ENCODE measurements at places on chromosomes 7 and 10.

DNA sequence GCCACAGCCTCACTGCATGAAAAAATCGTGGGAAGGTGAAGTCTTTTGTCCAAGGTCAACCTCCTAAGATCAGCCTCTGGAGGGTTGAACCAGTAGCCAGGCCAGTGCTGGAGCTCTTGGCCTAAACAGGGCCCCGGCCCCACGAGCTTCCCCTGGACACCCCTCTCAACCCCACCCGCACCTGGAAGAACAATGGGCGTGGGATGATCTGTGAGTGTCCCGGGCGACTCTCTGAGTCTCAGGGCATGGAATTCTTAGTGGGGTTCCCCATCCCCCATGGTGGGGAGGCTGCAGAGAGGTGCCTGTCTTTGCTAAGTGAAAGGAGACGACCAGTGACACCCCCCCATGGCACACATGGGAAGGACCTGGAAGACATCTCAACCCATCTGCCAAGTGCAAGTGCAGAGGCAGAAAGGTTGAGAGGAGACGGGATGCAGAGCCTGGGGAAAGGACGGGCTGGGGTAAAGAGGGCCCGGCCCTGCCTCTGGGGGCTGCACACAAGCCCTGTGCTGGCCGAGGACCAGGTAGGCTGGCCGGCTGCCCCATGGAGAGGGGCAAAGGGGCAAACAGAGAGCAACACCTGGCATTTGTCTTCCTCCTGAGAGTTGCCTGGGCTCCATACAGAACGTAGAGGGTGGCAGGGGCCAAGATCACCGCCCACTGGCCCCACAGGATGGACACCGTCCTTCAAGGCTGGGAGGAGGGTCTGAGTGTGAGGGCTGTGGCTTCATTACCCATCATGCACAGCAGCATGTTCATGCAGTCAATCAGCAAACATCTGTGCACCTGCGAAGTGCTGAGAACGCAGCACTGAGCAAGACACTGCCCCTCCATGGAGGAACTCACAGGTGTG lies 163.0 kb upstream of the PPP2R2D start:
- no peak for DNase-seq

- no peak for DNase-seq
Observed at GRCh38 chr7:461453-462172, 58.0 kb downstream of the PDGFA start.

DNA sequence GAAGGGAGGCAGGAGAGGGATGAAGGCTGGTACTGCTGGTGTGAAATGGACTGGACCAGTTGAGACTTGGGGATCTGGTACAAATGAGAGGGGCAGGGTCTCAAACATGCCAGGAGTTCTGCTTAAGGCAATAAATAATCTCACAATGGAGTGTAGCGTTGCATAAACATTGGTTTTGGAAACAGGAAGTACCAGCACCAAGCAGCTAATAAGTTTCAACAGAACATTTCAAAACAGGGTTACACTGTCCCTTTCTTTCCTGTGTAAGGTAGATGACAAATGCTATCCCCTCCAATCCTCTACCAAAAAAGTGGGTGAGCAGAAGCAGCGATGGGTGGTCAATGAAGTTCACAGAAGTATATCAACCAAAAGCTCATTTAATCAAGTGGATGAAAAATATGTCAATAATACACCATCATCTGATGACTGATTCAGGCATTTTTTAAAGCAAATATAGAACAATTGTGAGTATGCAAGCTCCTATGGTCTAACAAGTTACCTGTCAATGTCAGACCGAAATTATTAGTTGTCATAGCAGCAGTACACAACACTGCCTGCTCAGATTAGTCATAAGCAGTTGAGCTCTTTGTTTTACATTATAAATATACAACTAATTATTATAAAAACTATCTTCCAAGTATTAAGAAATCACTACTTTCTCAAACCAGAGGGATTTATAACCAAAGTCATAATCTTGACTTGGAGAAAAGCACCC lies 220.0 kb downstream of the FAM107B start:
- no peak for DNase-seq

DNA sequence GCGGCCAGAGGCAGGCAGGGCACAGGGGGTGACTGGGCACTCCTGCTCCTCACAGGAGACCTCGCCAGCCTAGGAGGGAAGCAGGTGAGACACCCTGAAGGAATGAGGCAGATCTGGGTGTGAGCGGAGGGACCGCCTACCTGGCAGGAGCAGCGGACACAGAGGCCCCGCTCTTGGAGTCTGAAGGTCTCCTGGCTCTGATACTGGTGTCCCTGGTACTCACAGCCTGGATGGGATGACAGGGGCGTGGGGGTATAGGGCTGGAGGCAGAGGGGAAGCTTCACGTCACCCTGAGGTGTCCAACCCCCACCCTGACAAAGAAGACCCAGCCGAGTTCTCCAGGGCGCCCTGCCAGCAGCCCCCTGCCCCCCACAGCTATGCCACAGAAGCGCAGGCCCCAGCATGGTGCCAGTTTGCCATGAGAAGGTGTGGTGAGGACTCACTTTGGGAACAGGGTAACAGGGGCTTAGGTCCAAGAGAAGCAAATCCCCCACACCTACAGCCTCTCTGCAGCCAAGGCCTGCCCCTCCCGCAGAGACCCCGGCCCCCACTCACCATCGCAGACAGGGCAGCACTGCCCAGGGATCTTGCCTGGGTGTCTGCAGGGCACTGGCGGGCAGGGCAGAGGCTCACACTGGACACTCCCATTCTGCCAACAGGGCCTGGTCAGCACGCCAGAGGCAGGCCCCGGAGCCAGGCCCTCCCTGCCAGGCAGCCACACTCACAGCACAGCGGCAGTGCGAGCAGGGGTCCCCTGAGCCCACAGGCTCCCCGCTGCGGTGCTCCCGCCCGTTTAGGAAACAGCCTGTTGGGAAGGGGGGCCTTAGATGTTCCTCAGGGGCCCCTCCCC lies 17.0 kb downstream of the KCP start:
- no peak for DNase-seq

- DNase-seq, result peak; percentile 68
Observed at GRCh38 chr10:93062514-93063143, 2.0 kb downstream of the CYP26C1 start.

GRCh38 chr7:93165447-93165846 lies 17.3 kb upstream of the SAMD9L start:
- no peak for DNase-seq

DNA sequence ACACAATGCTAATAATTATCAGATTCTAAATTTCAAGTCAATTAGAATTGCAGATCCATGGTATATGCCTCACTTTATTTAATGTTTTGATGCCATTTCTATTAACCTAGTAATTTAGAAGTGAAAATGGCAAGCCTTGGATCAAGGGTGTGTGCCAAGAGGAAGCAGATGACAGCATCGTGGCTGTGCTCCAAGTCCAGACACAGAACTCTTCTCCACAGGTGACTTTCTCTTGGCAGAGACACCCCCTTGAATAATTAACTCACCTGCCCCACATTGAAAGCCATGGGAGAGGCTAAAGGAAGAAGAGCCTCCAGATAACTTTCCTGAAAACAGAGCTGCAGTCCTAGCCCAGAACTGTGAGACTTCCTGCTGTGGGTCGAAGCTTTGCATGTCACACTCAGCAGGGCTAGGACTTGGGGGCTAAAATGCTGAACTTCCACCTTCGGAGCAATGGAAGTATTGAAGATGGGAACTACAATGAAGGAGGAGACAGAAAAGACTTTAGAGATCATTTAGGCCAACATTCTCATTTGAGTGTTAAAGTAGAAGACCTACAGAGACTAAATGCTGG lies 996 bp upstream of the C10orf90 start:
- DNase-seq, result no peak

DNA sequence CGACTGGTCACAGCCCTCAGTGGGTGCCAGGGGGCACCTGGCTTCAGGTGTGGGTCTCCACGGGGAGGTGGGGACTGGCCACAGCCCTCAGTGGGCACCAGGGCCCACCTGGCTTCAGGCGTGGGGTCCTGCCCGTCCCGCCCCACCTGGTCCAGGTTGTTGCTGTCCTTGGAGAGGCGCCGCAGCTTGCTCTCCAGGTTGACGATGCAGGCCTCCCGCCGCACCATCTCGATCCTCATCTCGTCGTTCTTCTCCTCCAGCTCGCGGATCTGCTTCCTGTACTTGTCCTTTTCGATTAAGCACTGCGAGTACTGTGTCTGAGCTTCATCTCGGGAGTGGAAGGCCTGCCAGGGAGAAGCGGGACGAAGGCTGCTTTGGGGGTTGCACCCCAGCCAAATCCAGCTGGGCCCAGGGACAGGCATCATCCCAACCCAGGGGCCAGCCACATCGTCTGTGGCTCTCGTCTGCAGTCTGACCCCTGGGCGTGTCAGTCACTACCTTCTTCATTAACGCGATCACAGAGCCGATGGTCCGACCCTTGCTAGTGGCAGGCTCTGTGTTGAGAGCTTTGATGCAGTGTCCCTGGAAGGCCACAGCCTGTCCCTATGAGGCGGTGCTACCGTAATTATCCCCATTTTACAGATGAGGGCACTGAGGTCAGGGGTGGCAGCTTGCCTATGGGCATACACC lies 92.9 kb upstream of the GNA12 start:
- peak; percentile 21 for DNase-seq

DNA sequence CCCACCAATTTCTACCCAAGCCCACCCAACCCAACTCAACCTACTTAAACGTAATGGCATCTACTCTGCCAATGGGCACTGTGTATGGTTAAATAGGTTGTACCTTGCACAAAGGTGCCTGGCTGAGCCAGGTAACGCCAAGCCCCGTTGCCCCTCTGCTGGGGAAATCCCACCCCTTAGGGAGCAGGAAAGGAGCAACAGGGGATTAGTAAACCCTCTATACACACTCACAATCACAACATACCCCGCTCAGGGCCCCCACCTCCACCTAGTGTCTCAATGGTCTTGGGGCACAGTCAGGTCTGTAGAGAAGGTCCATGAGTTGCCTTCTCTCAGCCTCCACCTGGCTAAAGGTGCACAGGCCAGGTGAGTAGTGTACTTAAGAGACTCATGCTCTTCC lies 74.3 kb upstream of the PCBD1 start:
- no peak for DNase-seq

- DNase-seq, result no peak
Observed at GRCh38 chr10:32189400-32190084, 133.3 kb upstream of the KIF5B start.

GRCh38 chr10:49052069-49052468 lies 63.3 kb downstream of the VSTM4 start:
- no peak for DNase-seq

DNA sequence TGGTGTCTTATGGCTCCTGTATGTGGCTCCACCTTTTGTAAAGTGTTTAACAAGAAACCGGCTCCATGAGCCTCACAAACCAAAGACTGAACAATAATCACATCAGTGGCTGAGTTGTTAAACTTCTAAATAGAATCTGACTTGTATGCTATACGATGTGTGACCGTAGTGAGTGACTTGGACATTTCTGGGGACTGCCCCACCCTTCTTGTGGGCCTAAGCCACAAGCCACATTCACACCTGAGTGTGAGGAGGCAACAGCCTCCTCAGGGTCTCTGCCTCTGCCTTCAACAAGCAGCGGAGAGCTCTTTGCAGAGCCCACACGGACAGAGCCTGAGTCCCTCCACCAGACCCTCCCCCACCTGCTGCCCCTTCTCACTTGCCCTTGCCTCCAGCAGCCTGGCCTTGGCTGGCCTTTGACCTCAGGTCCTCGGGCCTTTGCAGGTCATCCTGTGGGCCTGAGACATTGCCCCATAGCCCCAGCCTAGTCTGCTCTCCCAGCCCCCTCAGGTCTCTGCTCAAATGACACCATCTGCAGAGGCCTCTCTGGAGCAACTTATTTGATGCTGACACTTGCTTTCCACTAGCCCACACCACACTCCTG lies 156.8 kb upstream of the TNS3 start:
- DNase-seq, result no peak

- no peak for DNase-seq
Observed at GRCh38 chr10:126420567-126421300, 32.5 kb upstream of the ADAM12 start.

- DNase-seq, result no peak
Observed at GRCh38 chr10:96896884-96897589, 64.9 kb downstream of the LCOR start.

- no peak for DNase-seq
Observed at GRCh38 chr10:88901984-88902789, 22.1 kb downstream of the STAMBPL1 start.

GRCh38 chr10:43749940-43750552 lies 101.4 kb upstream of the ZNF32 start:
- DNase-seq, result no peak

- DNase-seq, result no peak
Observed at GRCh38 chr7:78020874-78021249, 222.3 kb downstream of the PHTF2 start.

- no peak for DNase-seq
Observed at GRCh38 chr10:75788394-75789205, 357.2 kb downstream of the LRMDA start.

DNA sequence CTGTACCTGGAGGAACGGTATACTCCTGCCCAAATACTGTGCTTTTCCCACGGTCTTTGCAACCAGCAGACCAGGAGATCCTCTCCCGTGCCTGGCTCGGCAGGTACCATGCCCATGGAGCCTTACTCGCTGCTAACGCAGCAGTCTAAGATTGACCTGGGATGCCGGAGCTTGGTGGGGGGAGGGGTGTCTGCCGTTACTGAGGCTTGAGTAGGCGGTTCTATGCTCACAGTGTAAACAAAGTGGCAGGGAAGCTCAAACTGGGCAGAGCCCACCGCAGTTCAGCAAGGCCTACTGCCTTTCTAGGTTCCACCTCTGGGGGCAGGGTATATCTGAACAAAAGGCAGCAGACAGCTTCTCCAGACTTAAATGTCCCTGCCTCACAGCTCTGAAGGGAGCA lies 22.7 kb downstream of the VPS41 start:
- DNase-seq, result no peak

DNA sequence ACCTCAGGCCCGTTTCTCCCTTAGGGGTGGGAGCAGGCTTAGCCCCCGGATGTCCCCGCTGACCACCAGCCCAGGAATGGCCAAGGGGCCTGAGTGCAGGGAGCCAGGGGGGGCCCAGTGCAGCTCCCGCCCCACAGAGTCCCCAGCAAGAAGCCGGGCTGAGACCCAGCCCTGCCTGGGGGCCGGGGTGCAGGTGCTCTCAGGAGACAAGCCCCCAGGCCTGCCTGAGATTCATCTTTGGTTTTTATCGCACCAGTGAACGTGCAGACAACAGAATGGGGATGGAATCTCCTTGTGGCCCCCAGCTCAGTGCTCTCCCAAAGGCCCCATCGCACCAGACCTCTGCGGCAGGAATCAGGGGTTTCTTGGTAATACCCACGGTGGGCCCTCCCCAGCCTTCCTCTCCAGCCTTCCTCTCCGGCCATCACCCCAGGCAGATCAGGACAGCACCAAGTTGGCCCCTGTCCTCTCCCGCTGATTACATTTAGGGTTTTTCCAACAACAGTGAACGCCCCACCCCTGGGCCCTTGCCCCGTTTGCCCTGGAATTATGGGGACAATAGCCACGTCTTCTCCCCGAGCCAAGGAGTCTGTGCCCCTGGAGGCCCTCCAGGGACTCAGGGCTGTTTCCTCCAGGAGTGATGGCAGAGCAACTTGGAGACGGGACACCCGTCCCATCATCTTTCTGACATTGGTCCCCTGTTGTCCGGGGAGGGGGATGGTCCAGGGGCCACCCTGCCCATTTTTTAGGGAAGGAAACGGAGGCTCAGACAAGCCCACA lies 22.4 kb downstream of the ADAP1 start:
- no peak for DNase-seq
